NCI-H2171 treated with DMSO at 0.1 percent for 48 hours (cell line): ENCODE measurements at places on chromosomes 3 and 15.

- no peak for DNase-seq
These were observed 41.7 kb downstream of the AQP9 start for GRCh38 chr15:58179741-58180381.

- no peak for DNase-seq
These were observed 86.5 kb downstream of the TPRG1 start for GRCh38 chr3:189258261-189258660.

DNA sequence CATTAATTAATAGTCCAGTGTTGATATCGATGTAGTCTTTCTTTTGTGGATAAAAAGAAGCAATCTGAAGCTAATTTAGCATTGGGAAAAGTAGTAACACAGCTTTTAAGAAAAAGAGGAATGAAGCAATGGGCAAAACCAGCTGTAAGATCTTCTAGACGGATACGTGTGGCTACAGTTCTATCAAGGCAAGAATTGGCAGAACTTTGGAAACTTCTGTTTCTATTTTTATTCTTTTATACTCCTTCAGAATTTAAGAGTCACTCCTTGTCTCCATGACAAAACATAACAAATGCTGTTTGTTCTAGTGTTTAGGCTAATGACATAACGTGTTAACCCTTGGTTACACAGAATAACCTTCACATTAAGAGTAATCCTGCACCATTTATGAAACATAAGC lies 289.2 kb downstream of the ROBO2 start:
- no peak for DNase-seq

DNA sequence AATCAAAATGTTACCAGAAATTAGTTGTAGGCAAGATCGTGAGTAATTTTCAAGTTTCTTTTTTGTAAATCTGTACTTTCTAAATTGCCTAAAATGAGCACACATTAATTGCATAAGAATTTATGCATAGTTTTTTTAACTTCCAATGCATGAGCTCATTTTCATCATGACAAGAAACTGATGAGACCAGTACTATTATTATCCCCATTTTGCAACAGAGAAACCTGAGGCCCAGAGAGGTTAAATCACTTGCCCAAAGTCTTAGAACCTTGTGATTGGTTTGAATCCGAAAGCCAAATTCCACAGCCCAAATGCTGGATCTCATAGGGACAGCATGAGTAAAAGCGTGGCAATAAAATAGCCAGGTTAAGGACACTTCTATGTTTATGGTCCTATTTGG lies 274.7 kb downstream of the ERC2 start:
- no peak for DNase-seq

DNA sequence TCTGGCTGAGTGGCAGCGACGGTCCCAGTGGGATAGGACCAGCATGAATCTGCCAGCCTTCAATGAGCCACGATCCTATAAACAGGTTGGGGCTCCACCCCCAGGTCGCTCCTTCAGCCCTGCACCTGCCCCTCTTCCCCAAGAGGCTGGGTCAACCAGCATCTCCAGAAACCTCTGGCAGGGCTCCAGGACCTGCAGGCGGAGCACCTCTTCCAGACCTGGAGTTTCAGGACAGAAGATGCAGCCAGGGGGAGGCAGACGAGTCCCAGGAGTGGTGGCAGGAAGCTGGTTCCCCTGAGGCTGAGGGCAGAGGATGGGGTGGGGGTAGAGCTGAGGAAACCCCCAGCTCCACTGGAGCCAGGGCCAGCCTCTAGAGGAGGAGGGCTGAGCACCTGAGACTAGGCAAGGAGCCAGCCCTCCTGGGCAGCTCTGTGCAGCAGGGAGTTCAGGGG lies at the start of gene PLA2G4D:
Gene PLA2G4D (minus strand): TSS at position 51 of the 452 bp plus-strand sequence. CDS start 103 bp downstream, outside the sequence.
- peak; percentile 98 for DNase-seq

GRCh38 chr15:31925541-31925940 lies 104.8 kb upstream of the CHRNA7 start:
- no peak for DNase-seq

DNA sequence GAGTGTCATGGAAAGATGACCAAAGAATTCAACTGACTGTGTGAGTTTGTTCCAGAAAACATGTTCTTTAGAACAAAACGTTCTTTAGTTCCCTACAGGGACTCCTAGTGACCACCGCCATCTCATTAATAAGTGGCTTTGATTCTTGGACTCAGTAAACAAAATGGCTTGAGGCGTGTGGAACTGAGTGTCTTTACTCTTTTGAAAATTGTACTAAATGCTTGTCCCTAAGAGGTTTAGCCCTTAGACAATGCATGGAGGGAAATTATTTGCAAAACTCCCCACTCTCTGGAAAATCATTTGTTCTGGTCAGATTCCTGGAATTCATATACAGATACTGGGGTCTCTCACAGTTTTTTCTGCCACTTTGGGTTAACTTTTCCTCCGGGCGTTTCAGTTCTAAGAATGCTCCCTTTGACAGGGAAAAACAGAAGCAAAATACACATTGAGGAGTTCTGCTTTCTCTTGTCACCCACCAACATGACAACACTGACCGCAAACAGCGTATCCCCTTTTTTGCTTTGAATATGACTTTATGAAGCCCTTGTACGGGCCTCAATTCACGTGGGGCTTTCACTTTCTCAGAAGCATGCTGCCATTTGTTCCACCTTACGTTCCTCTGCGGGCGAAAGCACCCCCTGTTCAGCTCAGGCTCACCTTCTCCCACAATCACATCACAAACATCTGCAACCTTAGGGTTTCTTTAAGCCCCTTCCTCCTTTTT lies 15.3 kb upstream of the NRROS start:
- no peak for DNase-seq

- peak; percentile 50 for DNase-seq
These were observed 458 bp downstream of the MCF2L2 start for GRCh38 chr3:183427876-183428446.

DNA sequence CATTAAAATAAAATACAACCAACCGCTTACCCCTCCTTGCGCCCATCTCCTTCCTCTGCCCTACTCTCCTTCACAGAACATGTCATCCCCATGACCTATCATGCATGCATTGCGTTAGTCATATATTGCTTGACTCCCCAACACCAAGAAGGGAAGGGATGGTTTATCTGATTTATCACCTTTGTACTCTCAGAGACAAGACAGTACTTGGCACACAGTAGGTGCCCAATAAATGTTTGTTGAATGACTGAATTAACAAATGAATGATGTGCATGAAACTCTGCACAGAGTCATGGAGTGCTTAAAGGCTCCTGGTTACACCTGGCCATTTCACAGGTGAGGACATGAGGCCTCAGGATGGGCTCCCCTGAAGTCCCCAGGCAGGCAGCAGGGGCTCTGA lies 59.7 kb downstream of the IQSEC1 start:
- DNase-seq: no peak

DNA sequence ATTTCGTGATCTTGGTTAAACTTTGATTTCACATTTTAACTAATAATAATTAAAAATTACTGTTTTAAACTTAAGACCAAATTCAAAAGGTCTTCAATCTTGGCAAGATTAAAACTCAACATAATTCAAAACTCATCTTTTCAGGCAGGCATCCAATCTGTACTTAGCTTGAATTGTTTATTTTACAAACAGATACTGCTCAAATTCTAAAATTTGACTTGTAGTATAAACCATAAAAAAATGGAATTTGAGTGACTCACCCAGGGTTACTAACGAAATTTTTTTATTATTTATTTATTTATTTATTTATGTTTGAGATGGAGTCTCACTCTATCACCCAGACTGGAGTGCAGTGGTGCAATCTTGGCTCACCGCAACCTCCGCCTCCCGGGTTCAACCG lies 64.4 kb downstream of the GAP43 start:
- no peak for DNase-seq

- DNase-seq: no peak
These were observed 13.1 kb upstream of the RPL35A start for GRCh38 chr3:197936819-197937384.

DNA sequence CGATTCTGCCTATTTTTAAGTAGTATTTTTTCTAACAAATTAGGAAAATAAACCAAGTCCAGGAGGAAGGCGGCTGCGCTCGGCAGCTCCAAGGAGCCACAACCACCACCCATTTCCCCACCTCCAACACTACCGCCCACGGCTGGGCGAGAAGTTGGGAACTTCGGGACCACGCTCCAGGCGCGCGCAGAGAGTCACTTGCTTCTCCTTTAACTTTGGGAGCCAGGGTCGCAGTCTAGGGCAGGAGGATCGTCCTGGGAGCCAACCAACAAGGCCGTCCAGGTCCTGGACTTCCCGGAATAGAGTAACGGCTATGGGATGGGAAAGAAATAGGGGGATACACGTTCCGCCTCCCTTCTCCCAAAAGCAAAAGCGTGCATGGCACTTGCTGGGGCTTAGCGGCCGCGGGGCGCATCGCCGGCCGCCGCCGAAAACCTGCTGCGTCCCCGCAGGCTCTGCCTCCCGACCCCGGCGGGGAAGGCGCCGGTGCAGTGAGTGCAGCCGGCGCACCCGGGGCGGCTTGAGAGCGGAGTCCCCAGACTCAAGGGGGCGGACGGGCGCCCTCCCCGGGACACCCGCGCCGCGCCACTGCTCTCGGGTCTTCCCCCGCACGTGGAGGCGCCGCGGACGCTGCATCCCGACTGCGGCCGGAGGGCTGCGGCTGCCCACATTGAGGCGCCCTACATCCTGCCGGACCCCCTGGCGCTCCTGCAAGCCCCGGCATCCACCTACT lies 699 bp downstream of the MEGF11 start:
- peak; percentile 69 for DNase-seq

- DNase-seq: peak; percentile 13
These were observed 1.7 kb downstream of the TBC1D5 start for GRCh38 chr3:17740721-17741141.

DNA sequence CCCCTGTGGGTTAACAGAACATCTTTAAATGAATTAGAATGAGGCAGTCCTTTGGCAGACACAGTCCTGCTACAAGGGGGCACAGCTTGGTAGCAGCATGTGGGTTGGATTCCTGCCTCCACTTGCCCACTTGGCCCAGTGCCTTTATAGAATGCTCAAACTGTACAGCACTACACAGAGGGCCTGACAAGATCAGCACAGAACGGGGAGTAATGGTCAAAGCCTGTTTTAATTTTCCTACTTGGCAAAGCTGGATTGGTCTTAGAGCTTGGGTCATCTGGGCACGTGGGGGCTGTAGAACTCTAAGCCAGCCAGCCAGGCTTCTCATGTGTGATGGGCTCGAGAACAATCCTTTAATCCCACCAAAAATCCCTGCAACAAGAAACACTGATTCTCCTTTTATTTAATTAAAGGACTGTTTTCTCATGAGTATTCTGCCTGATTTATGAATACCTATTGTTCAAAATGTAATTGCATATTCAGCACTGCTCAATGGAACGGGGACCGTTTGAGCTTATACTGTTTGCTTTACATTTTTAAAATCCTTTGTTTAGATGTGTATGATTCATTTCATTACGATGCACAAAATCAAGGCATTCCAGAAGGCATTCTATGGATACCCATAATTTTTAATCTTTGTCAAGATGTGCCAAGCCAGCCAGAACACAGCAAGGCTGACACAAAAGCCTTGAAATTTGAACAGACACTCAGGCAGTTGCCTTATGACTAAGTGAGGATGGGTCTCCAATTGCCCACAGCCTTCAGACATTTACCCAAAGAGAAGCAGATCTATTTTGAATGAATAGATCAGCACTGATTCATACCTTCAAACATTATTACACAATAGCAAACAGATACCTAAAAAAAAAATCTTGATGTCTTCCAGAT lies 249.3 kb upstream of the TGFBR2 start:
- DNase-seq: no peak

GRCh38 chr15:101066501-101067408 lies 147.6 kb downstream of the LRRK1 start:
- no peak for DNase-seq
